NCI-H1092 (cell line): ENCODE measurements at places on chromosomes 2 and 18.

- DNase-seq: no peak
Measured at GRCh38 chr2:200007306-200007705, 51.9 kb downstream of the MAIP1 start.

DNA sequence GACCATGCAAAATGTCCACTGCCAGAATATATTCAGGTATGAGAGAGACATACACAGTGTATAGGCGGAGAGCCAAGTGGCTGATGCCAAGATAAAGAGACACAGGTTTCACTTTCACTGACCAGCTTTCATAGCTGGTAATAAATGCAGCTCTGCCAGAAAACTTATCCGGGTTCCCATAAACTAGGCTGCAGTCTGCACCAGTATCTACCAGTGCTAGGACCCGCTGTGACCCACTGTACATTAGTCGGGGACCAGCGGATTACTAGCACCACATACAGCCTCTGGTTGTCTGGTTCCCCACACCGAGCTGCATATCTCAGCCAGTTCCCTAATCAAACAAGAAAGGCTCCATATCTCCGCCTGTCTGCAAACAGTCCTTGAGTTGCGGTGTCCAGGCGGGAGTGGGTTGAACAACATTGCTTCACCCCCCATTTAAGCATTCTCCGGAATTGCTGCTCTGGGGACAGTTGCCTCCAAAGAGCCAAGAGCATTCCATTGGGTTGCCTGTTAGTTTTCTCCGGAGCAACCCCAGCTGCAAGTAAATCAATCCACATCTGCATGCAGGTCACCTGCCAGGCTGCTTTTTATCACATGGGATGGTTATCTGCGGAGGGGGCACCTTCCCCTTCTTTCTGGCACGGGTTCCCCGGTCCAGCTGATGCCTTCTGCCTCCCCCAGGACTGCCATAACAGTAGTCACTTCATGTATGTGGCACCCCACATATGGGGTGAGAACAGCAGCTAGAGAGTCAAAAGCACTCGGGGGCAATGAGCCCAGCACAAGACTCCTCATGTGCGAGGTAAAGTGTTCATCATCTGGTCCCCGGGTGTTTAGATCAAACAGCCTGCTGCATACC lies 18.0 kb upstream of the KLHL23 start:
- DNase-seq: no peak

GRCh38 chr2:214676421-214677089 lies 132.9 kb downstream of the BARD1 start:
- DNase-seq: no peak

DNA sequence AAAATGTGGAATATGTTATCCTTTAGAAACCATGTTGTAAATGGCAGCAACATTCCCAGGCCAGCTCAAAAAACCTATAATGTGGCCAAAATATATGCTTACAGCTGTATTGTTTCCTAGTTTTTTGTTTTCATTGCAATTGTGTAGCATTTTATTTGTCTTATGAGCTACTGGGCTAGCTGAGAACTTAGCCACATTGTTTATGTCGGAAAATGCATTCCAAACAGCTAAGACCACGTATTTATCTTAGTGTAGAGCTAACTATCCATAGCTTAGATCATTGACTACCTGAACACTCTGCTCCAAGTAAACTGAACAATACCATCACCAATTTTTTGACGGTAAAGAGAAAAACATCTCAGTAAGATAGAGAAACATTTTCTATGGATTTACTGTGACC lies 38.4 kb downstream of the METAP1D start:
- no peak for DNase-seq

GRCh38 chr2:176240301-176240700 lies 28.9 kb upstream of the MTX2 start:
- no peak for DNase-seq
